ENCODE measurements at places on chromosomes 3 and 15.

- no peak for DNase-seq
Observed at GRCh38 chr3:155202626-155203025, 90.9 kb downstream of the STRIT1 start.

GRCh38 chr3:49244581-49245205 lies 32.3 kb downstream of the C3orf62 start:
- no peak for DNase-seq

- DNase-seq, result no peak
Observed at GRCh38 chr3:136950623-136951022, 7.2 kb upstream of the IL20RB start.

- no peak for DNase-seq
Observed at GRCh38 chr3:35624698-35625097, 14.6 kb upstream of the ARPP21 start.

DNA sequence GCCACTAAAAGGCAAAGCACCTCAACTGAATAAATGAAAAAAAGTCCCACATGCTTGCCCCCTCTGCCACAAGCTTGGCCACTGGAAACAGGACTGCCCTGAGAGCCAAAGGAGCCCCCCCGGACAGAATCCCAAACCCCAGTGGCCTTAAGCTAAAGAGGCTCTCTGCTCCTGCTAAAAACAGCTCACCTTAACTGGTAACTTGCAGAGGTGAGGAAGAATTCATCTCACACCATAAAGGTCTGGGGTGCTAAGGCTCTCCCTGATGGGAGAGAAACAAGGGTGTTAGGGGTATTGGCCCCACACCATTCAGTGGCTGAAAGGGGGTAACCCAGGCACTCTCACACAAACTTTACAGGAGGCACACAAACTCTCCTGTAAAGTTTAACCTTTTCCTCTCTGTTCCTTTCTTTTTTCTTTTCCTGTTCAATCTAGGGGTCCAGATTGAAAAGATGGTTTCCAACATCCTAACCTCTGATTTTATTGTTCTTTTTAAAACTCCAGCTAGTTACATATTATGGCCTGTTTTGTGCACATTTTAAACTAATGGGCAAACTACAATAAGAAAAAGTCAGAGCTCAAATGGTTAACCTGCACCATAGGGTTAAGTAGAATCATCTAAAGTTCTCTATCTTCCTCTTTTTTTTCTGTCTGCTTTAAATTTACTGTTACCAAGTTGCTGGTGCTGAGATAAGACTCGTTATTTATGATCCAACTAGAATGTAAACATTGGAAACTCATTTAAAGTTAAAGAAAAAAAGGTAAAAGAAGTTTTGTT lies 19.9 kb downstream of the TRANK1 start:
- DNase-seq, result no peak

DNA sequence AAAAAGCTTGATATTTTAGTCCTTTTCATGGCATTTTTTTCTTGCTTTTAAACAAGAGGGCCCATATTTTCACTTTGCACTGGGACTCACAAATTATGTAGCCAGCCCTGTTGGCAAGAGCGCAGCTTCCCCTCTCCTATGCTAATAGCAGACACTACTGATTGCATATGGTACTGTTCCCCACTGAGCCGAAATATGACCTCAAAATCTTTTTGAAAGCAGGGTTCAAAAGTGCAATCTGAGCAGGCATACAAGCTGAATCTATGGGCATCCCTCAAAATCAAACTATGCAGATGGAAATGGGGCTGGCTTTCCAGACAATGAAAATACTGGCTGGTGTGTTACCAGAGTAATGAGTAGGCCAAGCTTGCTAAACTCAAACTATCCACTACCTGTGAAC lies 225.2 kb upstream of the SETMAR start:
- DNase-seq, result no peak
